Left lung (tissue), 14 donors: ENCODE measurements at places on chromosomes 11 and 22. TPM values are rescaled to one million over a fixed set of nuclear protein-coding genes. Genes with fewer than 3 reads are reported as not detected.

GRCh38 chr11:69964247-69964643, 113.9 kb upstream of the ANO1 start:
- DNase-seq: no peak

DNA sequence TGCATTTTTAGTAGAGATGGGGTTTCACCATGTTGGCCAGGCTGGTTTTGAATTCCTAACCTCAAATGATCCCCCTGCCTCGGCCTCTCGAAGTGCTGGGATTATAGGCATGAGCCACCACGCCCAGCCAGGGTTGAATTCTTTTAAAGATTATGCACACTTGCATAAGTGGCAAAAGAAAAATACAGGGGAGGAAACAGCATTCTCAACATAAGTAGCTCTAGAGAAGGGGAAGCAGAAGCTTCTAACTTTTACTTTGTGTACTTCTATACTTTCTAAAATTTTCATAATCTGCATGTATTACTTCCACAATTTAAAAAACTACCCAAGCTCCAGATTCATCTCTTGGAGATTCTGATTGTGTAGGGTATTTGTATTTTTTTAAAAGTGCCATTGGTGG, 108.0 kb downstream of the SLC1A2 start:
- no peak for DNase-seq

DNA sequence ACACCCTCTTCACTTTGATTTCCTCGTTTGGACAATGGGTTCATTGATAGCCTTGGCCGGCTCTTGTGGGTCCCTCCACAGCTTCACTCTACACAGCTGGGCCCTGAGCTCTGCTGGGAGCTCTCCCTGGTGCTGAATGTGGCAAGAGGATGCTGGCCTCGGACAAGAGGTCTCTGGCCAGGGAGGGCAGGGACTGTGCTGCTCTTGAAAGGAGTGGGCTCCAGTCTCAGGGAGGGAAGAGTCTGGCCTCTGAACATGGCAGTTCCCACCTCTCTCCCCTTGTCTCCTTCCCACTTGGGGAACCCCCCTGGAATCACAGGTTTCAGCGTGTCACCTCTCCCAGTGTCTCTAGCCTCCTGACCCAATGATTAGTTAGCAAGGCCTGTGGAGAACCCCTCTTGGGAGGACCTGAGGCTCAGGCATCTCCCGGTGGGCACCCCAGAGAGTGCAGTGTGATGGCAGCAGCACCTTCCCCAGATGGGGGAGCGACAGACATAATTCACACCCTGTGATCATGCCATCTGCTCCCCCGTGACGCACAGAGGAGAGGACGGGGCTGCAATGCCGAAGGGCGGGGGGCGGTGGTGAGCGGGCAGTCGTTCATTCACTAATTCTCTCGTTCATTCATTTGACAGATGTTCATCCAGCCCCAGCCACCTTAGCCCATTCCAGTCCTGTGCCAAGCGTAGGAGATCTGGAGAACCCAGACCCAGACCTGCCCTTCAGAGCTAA, 2.8 kb upstream of the CABP7 start:
- peak; percentile 58 for DNase-seq

- no peak for DNase-seq
Observed at GRCh38 chr22:41974691-41975290, 5.5 kb downstream of the SEPTIN3 start.

DNA sequence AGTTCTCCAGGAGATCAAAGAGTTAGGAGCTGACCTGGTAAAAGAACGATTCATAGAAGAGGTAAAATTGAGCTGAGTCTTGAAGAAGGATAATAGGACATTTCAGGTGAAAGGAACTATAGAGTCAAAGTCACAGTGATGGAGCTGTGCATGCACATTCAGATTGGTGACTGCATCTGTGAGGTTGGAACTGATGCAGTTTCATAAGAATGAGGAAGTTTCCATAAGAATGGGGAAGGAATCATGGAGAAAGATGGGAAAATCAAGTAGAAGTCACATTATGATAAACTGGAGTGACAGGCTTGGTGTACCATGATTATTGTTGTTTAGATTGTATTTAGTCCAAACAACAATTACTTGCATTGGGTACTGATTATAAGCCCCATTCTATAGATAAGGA, 232.2 kb downstream of the FAM76B start:
- no peak for DNase-seq

DNA sequence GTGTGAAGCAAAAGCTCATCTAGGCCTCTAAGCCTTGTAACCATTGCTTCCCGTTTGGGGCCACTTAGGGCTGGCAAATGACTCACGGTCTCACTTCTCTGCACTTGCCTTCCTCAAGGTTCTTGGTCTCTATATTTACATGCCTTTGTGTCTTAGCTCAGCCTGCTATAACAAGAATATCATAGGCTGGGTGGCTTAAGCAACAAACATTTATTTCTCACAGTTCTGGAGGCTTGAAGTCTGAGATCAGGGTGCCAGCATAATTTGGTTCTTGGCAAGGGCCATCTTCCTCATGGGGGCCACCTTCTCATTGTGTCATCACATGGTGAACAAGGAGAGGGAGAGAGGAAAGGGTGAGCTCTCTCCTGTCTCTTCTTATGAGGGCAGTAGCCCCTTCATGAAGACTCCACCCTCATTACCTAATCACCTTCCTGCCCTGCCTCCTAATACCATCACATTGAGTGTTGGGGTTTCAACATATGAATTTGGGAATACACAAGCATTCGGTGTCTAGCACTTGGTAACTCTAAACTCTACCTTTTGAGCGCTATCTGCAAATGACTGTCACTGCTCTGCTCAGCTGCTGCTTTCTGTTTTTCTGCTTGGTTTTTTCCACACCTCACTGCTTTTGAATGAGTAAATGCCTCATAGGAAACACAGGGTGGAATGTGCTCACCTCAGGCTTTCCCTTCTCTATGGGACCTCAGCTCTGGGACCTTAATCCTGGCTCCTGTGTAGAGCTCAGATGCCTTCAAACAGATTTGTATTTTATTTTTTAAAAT, 16.2 kb upstream of the ME3 start:
- DNase-seq: no peak

DNA sequence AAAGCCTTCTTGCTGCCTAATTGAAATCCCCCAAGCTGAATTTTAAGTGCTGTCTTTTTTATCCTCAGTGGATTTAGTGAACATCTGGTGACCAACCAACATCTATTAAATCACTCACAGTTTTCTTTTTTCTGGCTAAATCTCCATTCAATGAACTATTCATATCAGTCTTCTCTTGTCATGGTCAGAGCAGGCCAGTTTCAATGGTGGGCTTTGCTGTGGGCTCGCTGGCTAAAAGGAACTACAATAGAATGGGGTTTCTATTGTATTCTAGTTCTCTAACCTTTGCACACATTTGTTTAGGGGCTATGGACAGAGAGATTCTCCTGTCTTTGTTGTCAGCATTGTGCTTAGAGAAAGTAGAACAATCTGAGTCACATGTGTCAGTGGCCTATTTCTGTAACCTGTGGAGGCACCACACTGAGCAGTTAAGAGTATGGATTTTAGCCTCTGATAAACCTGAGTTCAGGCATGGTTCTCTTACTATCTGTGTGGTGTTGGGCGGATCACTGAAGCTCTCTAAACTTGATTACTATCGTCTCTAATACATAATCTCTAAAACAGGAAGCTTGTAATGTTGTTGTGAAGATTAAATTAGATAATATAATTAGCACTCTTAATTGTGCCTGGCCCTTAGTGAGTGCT, 94.2 kb upstream of the CADM1 start:
- no peak for DNase-seq

- no peak for DNase-seq
Observed at GRCh38 chr11:92257536-92257935, 32.9 kb downstream of the FAT3 start.

DNA sequence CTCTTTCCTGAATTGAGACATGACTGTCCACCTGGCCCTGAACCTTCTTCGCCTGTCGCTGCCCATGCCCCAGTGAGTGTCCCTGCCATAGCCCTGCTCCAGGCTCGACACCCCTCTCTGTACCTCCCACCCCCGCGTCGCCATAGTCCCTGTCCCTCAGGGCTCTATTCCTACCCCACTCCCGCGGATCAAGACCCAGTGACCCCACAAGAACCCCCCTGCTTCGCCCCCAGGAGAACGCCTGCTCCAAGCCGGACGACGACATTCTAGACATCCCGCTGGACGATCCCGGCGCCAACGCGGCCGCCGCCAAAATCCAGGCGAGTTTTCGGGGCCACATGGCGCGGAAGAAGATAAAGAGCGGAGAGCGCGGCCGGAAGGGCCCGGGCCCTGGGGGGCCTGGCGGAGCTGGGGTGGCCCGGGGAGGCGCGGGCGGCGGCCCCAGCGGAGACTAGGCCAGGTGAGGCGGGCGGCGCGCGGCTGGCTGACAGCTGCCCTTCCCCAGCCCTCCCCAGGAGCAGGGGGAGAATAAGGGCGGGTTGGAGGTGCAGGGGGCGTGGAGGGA, 5.6 kb downstream of the NRGN start:
- peak; percentile 73 for DNase-seq

GRCh38 chr11:27184458-27185312, 144.1 kb downstream of the BBOX1 start:
- DNase-seq: no peak

DNA sequence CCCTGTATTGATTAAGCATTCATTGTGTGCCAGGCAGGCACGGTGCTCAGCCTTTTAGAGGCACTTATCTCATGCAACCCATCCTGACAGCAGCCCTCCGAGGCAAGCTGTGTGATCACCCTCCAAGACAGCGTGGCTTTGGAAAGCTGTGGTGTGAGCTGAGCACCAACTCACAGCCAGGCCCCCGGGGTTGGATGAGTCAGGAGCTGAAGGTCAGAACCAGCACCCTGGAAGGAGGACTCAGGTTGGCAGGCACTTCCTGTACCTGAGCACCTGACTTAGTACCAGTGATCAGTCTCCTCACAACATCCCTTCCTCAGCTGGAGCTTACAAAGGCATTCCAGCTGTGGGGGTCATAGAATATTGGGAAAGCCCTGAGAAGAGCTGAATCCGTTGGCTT, 9.0 kb downstream of the PATZ1 start:
- DNase-seq: no peak

Gene HEPHL1
- not detected for total RNA-seq

Gene FIBIN
- 13.5 TPM for total RNA-seq

Gene GUCY1A2
- total RNA-seq: 31.7 TPM

Gene AMBRA1
- 28.2 TPM for total RNA-seq

Gene CALCA
- 1.3 TPM for total RNA-seq
